Stimulated activated CD4-positive, alpha-beta T cell treated with anti-CD3 and anti-CD28 coated beads, Interleukin-1b, Interleukin-23, amount 100 ng/mL, for 24 hours (primary cell): ENCODE measurements at places on chromosomes 11 and 22.

- DNase-seq: no peak
Observed at GRCh38 chr22:44676441-44677352, 25.3 kb upstream of the PRR5 start.

GRCh38 chr11:27716835-27717234, 16.6 kb upstream of the BDNF start:
- DNase-seq: no peak

DNA sequence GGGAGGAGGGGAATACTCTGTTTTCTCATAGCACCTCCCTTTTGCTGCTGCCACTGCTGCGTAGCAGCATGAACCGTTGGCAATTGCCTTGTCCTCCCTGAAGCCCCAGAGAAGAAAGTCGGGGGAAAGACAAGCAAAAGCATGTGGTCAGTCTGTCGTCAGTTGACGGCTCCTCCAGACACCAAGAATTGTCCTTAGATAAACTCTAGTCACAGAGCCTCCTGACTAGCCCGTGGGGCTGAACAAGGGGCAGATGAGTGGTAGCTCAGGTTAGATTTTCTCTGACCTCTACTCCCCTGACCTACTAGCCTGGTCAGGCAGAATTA, 126.4 kb upstream of the HSD17B12 start:
- DNase-seq: no peak

GRCh38 chr11:6333095-6333494, 12.8 kb upstream of the CAVIN3 start:
- no peak for DNase-seq

GRCh38 chr22:35399114-35399677, 744 bp upstream of the MCM5 start:
- DNase-seq: no peak
